Fibroblast of lung (primary cell): ENCODE measurements at places on chromosomes 5 and 9. TPM values are rescaled to one million over a fixed set of nuclear protein-coding genes. Genes with fewer than 3 reads are reported as not detected.
A peak's percentile ranks its signal among the peaks of the same experiment; 100 is the strongest.

DNA sequence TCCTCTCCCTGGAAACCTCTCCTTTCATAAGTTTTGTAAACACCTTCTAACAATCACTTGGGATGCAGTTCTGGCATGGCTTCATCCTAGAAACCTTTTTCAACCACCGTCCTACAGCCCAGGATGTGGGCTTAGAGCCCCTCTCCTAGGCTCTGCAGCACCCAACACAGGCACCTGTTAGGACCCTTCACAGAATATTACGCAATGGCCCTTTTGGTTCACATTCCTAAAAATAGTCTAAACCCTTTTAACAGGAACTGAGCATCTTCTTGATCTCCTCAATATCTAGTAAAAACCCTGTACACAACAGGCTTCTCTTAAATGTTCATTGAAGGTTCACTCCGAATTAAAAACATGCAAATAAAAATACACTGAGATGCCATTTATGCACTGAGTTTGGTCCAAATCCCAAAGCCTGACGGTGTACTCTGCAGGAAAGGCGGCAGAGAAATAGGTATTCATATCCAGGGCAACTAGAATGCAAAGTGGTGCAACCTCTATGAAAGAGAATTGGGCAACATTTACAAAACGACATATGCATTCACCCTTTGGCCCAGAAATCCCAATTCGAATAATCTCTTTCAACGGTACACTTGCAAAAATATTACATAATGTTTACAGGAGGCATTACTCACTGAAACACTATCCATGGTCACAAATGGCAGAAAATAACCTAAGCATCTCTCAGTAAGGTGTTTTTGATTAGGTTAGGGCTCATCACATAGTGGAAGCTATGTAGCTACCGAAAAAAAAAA, 169.3 kb downstream of the SEMA5A start:
- DNase-seq: no peak
- no peak overlapping the region for H3K27ac ChIP-seq
- peaks cover 12% of the 10 kb centered on the region for H3K4me1 ChIP-seq
- H3K4me3 ChIP-seq: no peak overlapping the region
- no peaks in the 10 kb centered on the region for H3K27me3 ChIP-seq

Gene TAF11L10
- total RNA-seq: not detected in 2 replicates

DNA sequence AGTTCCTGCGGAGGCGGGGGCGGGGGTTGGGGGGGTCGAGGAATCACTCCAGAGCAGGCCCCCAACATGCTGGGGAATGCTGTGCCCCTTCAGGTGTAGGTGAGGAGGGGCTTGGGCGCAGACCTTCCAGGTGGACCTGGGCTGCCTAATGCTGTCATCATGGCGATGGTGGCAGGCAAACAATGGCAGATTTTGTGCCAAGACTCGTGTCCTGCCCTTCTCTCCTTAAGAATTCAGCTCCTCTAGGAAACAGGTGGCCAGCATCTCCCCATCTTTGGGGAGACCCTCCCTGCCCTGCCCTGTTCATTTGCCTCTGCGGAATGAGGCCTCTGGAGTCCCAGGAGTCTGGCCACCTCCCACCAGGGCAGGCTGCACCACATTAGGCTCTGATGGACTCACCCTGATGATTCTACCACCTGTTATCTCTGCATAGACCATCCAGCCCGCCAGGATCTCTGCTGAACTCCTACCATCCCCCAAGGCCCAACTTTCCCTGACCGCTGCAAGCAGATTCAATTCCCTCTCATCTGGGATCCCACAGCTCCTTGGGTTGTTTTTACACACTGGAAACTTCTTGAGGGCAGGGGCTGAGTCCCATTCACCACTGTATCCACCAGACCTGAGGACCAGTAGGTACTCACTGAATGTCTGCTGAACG, 10.9 kb upstream of the SLC25A51 start:
- H3K27me3 ChIP-seq: no peaks in the 10 kb centered on the region
- peaks cover 19% of the 10 kb centered on the region for H3K36me3 ChIP-seq
- no peak overlapping the region for H3K27ac ChIP-seq
- DNase-seq: no peak
- peaks cover 4% of the 10 kb centered on the region for H3K4me1 ChIP-seq

Gene SLC25A2
- 0.66 TPM in 1 of 2 replicates, not detected in the other for total RNA-seq

Gene ANP32B
- total RNA-seq: 12.3 and 16.7 TPM in 2 replicates

GRCh38 chr5:124461157-124461556, 285.3 kb downstream of the ZNF608 start:
- H3K4me1 ChIP-seq: no peaks in the 10 kb centered on the region
- no peaks in the 10 kb centered on the region for H3K27me3 ChIP-seq
- H3K36me3 ChIP-seq: no peaks in the 10 kb centered on the region
- DNase-seq: no peak
- H3K27ac ChIP-seq: no peak overlapping the region
- H3K4me3 ChIP-seq: no peak overlapping the region

Gene SLC6A19
- not detected in 2 replicates for total RNA-seq

DNA sequence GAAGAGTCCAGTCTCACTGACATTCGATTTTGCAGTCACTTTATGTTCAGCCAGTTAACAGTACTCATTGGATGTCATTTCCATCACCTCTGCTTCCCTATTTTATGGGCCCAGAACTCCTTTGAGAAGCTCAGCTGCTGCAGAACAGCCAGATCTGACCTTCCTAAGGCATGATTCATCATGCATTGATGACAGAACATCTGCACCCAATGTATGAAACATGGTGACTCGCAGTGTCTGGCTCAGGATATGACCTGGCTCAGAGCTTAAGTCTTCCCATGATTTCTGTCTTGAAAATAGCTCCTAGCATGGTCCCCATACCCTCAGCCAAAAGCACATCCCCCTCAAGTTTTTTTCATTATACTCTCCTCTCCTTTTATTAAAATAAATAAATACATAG, 92.6 kb upstream of the TRIM32 start:
- DNase-seq: peak; percentile 69
- no peak overlapping the region for H3K27ac ChIP-seq
- H3K36me3 ChIP-seq: no peaks in the 10 kb centered on the region
- no peaks in the 10 kb centered on the region for H3K4me1 ChIP-seq
- no peak overlapping the region for H3K4me3 ChIP-seq
- H3K27me3 ChIP-seq: no peaks in the 10 kb centered on the region

DNA sequence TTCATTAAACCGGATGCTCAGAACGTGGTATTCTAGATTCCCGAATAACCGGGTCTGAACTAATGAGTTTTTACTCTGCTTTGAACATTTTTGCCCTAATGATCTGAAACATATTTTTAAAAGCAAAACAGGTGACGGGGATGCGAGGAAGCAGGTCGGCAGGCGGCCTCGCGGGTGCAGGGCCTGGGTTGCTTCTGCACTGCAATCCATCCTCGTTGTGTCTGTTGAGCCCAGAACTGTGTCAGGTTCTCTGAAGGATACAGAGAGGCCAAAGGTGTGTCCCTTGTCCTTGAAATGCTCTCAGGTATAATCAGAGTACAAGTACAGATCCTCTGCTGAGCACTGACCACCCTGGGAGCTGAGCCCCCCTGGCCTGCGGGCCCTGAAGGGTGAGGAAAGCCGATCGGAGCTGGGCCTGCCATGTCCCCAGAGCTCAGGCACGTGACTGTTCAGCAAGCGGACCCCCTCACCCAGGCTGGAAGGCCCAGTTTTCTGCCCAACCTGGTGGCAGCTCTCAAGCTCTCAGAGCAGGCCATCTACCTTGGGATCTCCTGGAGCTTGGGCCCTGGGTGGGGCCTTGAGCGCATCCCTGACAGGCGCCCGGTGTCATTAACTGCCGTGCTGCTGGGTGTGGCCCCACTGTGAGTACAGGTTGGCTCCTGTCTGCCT, 151.8 kb downstream of the OLFM1 start:
- DNase-seq: no peak
- H3K27me3 ChIP-seq: no peaks in the 10 kb centered on the region
- no peak overlapping the region for H3K27ac ChIP-seq
- H3K36me3 ChIP-seq: no peaks in the 10 kb centered on the region
- H3K4me3 ChIP-seq: no peak overlapping the region
- H3K4me1 ChIP-seq: no peaks in the 10 kb centered on the region

DNA sequence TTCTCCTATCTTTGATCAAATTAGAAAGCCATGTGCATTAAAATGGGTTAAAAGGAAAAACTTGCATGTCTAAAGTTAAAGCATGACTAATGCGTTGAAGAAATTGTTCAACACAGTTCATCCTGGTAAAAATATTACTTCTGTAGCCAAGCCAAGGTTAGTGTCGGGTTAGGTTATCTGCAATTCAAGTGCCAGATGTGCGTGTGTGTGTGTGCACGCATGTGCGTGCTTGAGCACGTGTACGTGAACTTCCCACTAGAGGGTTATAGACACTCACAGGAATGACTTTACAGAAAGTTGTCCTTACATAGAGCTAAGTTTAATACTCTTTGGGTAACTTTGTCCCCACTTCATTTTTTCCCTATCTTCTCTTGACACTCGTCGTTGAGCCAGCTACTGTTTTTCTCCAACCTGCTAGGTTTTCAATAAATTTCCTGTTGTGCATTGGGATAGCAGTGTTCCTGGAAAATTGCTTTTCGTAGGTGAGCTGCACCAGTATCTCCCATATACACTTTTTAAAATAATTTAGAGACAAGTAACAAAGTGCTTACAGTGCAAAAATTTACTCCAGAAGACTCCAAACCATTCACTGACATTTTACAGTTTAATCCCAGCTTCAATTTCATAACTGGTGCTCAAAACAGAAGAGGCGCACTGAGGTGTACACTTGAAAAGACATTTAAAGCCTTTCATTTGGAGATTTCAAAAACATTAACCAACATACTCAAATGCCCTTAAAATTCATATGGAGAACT, 353.8 kb downstream of the NFIB start:
- H3K27me3 ChIP-seq: no peaks in the 10 kb centered on the region
- DNase-seq: no peak
- no peak overlapping the region for H3K4me3 ChIP-seq
- no peak overlapping the region for H3K27ac ChIP-seq
- no peaks in the 10 kb centered on the region for H3K36me3 ChIP-seq

Gene LCN12
- total RNA-seq: 0.17 TPM in 1 of 2 replicates, not detected in the other

DNA sequence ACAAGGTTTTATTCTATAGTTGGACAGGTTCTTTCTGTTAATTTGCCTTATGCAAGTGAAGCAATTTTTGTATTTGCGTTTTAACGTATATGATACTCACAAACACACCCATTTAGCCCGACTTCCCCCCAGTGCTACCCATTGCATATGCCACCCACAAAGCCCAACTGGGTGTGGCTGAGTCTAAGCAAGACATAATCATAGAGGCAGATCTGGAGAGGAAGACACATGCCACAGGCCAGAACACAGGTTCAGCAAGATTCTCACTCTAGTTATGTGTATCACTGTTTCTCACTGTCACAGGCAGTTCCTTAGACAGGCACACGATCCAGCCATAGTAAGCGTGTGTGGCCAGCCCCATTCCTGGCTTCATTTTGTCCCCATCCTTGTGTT, 29.0 kb upstream of the PUM3 start:
- no peak overlapping the region for H3K4me3 ChIP-seq
- no peaks in the 10 kb centered on the region for H3K4me1 ChIP-seq
- no peaks in the 10 kb centered on the region for H3K27me3 ChIP-seq
- H3K27ac ChIP-seq: no peak overlapping the region
- no peaks in the 10 kb centered on the region for H3K36me3 ChIP-seq
- DNase-seq: no peak

- no peak overlapping the region for H3K27ac ChIP-seq
- no peaks in the 10 kb centered on the region for H3K27me3 ChIP-seq
- H3K36me3 ChIP-seq: no peaks in the 10 kb centered on the region
- no peak overlapping the region for H3K4me3 ChIP-seq
- peak; percentile 80 for DNase-seq
- H3K4me1 ChIP-seq: peaks cover 11% of the 10 kb centered on the region
Measured at GRCh38 chr9:95854386-95855020, 21.0 kb upstream of the ERCC6L2 start.

DNA sequence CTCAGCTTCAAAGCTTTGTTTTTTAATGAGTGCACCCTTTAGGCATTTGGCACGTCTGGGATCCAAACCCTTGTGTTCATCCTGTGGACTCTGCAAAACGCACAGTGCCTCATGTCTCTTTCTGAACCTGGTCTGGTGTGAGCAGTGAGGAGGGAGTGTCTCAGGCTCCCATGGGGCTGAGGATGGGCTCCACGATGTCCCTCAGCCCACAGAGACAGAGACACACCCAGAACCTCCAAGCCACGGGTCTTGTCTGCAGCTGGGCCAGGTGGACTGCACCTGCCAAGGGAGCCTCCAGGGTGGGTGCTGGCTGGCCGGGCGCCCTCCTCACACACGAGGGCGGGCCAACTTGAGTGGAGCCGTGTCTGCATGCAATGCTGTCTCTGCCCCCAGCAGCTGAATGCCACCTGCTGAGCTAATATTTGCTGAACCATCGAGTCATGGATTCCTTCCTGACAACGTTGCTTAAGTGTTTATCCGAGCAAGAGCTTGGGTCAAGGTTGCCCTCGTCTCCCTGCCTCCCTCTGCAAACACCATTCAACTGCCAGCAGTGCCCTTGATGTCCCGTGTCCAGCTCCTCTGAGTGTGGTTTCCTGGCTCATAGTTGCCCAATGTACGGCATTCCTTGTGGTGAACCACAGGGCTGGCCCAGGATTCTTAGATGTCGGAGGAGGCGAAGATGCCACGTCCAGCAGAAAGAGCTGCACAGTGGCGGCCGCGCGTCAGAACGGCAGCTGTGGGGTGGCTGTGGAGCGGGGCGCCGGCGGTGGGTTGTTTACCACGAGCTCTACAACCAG, 31.4 kb upstream of the LPCAT1 start:
- no peak overlapping the region for H3K4me3 ChIP-seq
- H3K27ac ChIP-seq: no peak overlapping the region
- peak; percentile 82 for DNase-seq
- H3K36me3 ChIP-seq: no peaks in the 10 kb centered on the region
- peaks cover 11% of the 10 kb centered on the region for H3K4me1 ChIP-seq

DNA sequence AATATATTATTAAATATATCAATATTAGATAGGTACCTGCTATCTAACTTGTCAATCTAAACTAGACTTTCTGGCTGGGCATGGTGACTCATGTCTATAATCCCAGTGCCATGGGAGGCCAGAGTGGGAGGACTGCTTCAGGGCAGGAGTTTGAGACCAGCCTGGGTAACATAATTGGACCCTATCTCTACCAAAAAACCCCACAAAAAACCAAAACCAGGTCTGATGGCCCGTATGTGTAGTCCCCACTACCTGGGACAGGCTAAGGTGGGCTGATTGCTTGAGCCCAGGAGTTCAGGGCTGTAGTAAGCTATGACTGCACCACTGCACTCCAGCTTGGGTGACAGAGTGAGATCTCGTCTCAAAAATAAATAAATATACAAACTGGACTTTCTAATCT, 55.0 kb downstream of the PJA2 start:
- DNase-seq: no peak
- no peak overlapping the region for H3K27ac ChIP-seq
- H3K36me3 ChIP-seq: no peaks in the 10 kb centered on the region
- no peaks in the 10 kb centered on the region for H3K27me3 ChIP-seq
